Astrocyte (in vitro differentiated cells and primary cell): ENCODE measurements at places on chromosomes 6 and 20. TPM values are rescaled to one million over a fixed set of nuclear protein-coding genes. Genes with fewer than 3 reads are reported as not detected.

GRCh38 chr20:53284696-53285095 is 308.9 kb downstream of the ZNF217 start:
- DNase-seq = no peak

DNA sequence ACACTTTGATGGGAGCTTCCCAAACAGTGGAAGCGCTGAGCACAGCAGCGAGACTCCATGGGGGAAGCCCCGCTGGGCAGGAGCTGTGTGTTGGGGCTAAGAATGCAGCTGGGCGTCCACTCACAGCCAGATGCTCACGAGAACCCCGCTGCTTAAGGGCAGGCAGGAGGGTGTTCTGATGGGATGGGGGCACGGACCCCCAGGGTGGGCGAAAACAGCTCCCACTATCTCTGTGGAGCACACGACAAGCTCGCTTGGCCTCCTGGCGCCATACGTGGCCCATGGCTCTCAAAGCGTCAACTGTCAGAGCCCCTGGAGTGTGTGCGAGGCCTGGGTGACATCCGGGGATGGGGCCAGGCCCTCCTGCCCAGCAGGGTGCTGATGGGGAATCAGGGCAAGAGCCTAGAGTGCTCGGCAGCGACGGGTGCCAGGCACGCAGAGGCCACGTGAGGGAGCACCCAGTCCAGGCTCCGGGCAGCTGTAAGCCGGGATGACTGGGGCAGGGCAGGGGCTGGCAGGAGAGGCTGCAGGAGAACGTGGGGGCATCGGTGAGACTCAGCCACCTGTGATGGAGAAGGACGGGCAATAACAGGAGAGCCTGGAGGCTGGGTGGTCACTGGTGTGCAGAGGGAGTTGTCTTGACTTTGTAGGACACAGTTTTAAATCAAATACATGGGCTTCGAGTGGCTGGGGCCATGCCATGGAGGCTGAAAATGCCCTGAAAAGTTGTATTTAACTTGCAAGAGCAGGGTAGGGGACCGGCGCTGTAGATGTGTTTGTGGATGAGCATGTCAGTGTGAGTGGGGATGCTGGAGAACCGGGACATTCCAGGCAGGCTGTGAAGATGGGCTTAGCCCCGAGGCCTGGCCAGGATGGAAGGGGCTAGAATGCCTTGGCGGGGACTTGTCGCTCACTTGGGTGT is 27.3 kb downstream of the PYGB start:
- DNase-seq = no peak

GRCh38 chr6:48542191-48542590 is 431.2 kb upstream of the PTCHD4 start:
- DNase-seq = no peak

DNA sequence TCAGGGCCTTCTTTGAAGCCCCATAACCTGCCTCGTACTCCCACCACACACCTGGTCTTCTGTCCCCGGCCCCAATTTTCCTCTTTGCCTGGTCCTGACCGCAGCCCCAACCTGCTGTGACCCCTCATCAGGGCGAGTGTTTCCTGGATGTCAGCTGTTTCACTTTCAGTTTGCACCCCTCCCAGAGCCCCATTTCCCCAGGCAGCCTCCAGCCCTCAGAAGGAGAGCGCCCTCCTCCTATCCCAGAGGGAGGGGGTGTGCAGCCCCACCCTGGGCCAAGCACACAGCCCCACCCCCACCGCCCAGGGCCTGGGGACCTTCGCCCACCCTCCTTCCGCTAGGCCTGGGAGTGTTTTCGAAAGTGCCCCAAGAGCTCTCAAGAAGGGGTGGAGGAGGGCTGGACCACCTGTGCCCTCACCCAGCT is 1.5 kb downstream of the BAK1 start:
- DNase-seq = no peak

- peak; percentile 93 for DNase-seq
These were observed 21.2 kb downstream of the TGM2 start for GRCh38 chr20:38143646-38144554.

GRCh38 chr6:64792534-64792933 is 914.5 kb downstream of the EYS start:
- DNase-seq = no peak

GRCh38 chr6:25314509-25315175 is 35.5 kb downstream of the CARMIL1 start:
- no peak for DNase-seq

- DNase-seq = no peak
These were observed 236.1 kb downstream of the TSHZ2 start for GRCh38 chr20:53208110-53208832.

DNA sequence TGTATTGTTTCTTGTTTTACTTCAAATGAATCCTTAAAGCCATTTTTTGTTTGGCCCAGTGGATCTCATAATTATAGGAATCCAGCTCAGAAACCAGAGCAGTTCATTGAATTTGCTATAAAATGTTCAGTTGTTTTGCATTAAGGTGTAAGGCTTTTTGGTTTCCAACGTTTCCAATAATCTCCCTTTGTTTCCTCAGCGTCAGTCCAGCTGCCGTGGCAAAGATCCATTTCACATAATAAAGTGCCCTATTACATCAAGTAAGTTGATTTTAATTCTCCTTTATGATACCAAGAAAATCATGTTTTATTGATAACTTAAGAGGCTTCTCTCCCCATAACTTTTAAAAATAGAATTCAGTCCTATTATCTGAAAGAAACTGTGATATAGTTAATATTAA is 472.6 kb downstream of the UTRN start:
- DNase-seq = no peak

GRCh38 chr6:3303795-3304411 is 45.2 kb downstream of the PSMG4 start:
- DNase-seq = no peak

Gene MYLK2
- 2.1 and 3.1 TPM in 2 replicates for total RNA-seq

Gene ORC3
- total RNA-seq = 23.1 and 23.7 TPM in 2 replicates

GRCh38 chr20:47008842-47009518 is 114.3 kb downstream of the EYA2 start:
- no peak for DNase-seq

Gene WFDC2
- total RNA-seq = 2.4 and 4.1 TPM in 2 replicates
